ENCODE measurements at places on chromosomes 6 and 20. TPM values are rescaled to one million over a fixed set of nuclear protein-coding genes. Genes with fewer than 3 reads are reported as not detected.

Gene SAMD5
- 4.3 TPM for polyA plus RNA-seq

Gene SRSF12
- 27.8 TPM for polyA plus RNA-seq

Gene FLRT3
- 27.6 TPM for polyA plus RNA-seq

Gene OPRM1
- polyA plus RNA-seq, result 2.5 TPM

Gene CGA
- polyA plus RNA-seq, result 1.9 TPM

Gene SYNJ2
- polyA plus RNA-seq, result 6.3 TPM

Gene TOX2
- 15.4 TPM for polyA plus RNA-seq

Gene CALHM4
- polyA plus RNA-seq, result not detected

Gene RNGTT
- 16.8 TPM for polyA plus RNA-seq

Gene ASIP
- polyA plus RNA-seq, result not detected

Gene CLDN20
- polyA plus RNA-seq, result 0.87 TPM

Gene AGPAT4
- polyA plus RNA-seq, result 39.9 TPM

Gene GPX6
- not detected for polyA plus RNA-seq

Gene COQ3
- 17.3 TPM for polyA plus RNA-seq

Gene MEI4
- 1.3 TPM for polyA plus RNA-seq

Gene PAX1
- 0.30 TPM for polyA plus RNA-seq

Gene CAGE1
- not detected for polyA plus RNA-seq

Gene ZSCAN31
- polyA plus RNA-seq, result 12.6 TPM

Gene SSTR4
- polyA plus RNA-seq, result 0.59 TPM

Gene LCA5
- polyA plus RNA-seq, result 6.7 TPM

Gene ZNF451
- polyA plus RNA-seq, result 29.9 TPM

Gene GTPBP2
- 41.2 TPM for polyA plus RNA-seq

Gene PBOV1
- not detected for polyA plus RNA-seq

Gene TSPO2
- 0.38 TPM for polyA plus RNA-seq

Gene GLP1R
- polyA plus RNA-seq, result 1.5 TPM

Gene FNDC11
- polyA plus RNA-seq, result 0.99 TPM

Gene TFAP2D
- polyA plus RNA-seq, result not detected

Gene SEC63
- 85.0 TPM for polyA plus RNA-seq

Gene PROKR2
- 2.2 TPM for polyA plus RNA-seq

Gene OTOR
- 0.33 TPM for polyA plus RNA-seq

Gene SLC12A5
- 191 TPM for polyA plus RNA-seq

Gene DPPA5
- polyA plus RNA-seq, result not detected

Gene OR2H1
- 0.33 TPM for polyA plus RNA-seq

Gene TUBB2B
- polyA plus RNA-seq, result 1,720 TPM

Gene PRR18
- 13.2 TPM for polyA plus RNA-seq

Gene RGL2
- 119 TPM for polyA plus RNA-seq

Gene SERPINB1
- 14.0 TPM for polyA plus RNA-seq

Gene PKIB
- 15.7 TPM for polyA plus RNA-seq

Gene FOXS1
- 5.4 TPM for polyA plus RNA-seq

Gene MKKS
- polyA plus RNA-seq, result 42.3 TPM

Data from spinal cord (tissue), 10 donors.